ENCODE measurements at places on chromosomes 16 and 17.

DNA sequence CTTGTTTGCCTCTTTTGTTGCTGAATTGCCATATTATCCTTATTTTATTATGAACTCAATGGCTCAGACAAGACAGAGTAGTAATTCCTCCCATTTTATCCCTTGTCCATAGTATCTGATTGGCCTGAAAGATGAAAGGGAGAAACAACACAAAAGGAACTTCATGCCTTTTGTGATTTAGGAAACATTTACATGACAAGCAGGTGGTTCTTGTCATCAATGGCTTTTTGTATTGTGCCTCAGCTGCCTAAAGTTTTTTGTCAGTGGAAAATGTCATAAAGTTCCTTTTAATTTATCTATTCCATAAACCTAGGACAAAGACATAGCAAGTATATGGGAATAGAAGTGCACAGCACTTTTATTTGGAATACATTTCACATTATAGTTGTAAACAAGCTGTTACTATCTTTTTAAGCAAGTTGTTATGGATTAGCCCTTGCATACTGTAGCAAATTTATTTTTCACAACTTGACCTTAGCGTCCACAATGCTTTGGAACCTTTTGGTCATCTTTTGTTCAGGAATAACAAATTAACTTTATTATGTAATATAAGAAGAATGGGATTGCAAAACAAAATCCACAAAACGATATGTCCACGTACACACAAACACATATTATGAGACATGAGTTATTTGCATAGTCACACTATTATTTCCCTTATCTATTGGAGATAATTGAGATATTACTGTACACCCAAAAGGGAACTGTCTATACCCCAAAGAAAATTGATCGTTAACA is 12.4 kb upstream of the MPHOSPH6 start:
- no peak for DNase-seq

GRCh38 chr17:40219594-40220338 is 662 bp downstream of the WIPF2 start:
- DNase-seq: peak; percentile 32

GRCh38 chr17:65556014-65556909 is 5.2 kb downstream of the AXIN2 start:
- DNase-seq: peak; percentile 52

- DNase-seq: no peak
Observed at GRCh38 chr17:82840431-82840831, 609 bp upstream of the ZNF750 start.

Data from brain microvascular endothelial cell (primary cell).